Thymus (tissue), 14 donors: ENCODE measurements at places on chromosomes 13 and 19. TPM values are rescaled to one million over a fixed set of nuclear protein-coding genes. Genes with fewer than 3 reads are reported as not detected.

The PINLYP gene
- total RNA-seq = 16.0 TPM

The FXYD3 gene
- 22.8 TPM for total RNA-seq

The TNNI3 gene
- total RNA-seq = 0.14 TPM

The SMIM44 gene
- total RNA-seq = not detected

The ELSPBP1 gene
- 0.24 TPM for total RNA-seq

The FFAR3 gene
- total RNA-seq = 0.33 TPM

The EPSTI1 gene
- total RNA-seq = 66.8 TPM

The GARIN5B gene
- total RNA-seq = not detected

The LENG9 gene
- total RNA-seq = 2.1 TPM

The PRX gene
- total RNA-seq = 1.0 TPM

DNA sequence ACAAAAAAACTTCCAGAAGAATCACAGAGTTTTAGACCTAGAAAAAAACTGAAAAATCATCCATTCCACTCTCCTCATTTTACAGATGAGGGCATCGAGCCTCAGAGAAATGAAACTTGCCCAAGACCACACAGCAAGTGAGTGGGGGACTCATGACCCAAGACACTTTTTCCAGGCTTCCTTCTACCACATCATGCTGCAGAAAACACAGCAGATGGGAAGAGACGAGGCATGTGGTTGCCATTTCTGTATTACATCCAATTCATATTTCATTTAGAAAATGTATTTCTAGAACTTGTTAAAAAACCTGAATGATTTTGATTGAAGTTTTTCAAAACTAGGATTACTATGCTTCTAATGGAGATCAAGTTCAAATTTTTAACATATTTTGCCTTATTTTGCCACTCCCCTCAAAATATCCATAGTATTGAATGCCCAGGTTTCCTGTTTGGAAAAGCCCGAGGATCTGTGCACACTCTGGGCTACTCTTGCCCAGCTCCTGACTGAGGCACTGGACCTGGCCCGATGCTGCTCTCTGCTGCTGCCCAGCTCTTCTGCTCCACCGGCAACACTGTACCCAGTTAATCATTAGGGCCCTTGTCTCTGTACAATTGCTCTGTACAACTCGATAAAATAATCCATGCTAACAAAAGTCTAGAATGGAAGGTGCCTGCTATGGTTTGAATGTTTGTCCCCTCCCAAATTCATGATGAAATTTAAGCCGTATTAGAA is 157.4 kb downstream of the EFNB2 start:
- no peaks in the 10 kb centered on the region for H3K4me1 ChIP-seq
- H3K36me3 ChIP-seq = no peaks in the 10 kb centered on the region
- no peak overlapping the region for H3K27ac ChIP-seq
- no peak overlapping the region for H3K4me3 ChIP-seq

- H3K36me3 ChIP-seq = no peaks in the 10 kb centered on the region
- no peak overlapping the region for H3K4me3 ChIP-seq
- DNase-seq = no peak
- no peak overlapping the region for H3K27ac ChIP-seq
These were observed 495.0 kb downstream of the PCDH17 start for GRCh38 chr13:58126496-58126895.

GRCh38 chr13:42000846-42001245 is 39.9 kb upstream of the VWA8 start:
- no peak overlapping the region for H3K4me3 ChIP-seq
- no peak overlapping the region for H3K27ac ChIP-seq
- H3K36me3 ChIP-seq = no peaks in the 10 kb centered on the region
- H3K27me3 ChIP-seq = no peaks in the 10 kb centered on the region
- no peak for DNase-seq

- H3K4me1 ChIP-seq = peaks cover 31% of the 10 kb centered on the region
- no peak overlapping the region for H3K4me3 ChIP-seq
- H3K36me3 ChIP-seq = no peaks in the 10 kb centered on the region
- no peaks in the 10 kb centered on the region for H3K27me3 ChIP-seq
These were observed 2.3 kb downstream of the DHRS12 start for GRCh38 chr13:51801631-51802099.

- H3K27me3 ChIP-seq = no peaks in the 10 kb centered on the region
- DNase-seq = no peak
- H3K27ac ChIP-seq = no peak overlapping the region
- H3K4me3 ChIP-seq = no peak overlapping the region
- H3K4me1 ChIP-seq = no peaks in the 10 kb centered on the region
- H3K36me3 ChIP-seq = no peaks in the 10 kb centered on the region
These were observed 4.3 kb downstream of the CD209 start for GRCh38 chr19:7742991-7743390.

- DNase-seq = no peak
- H3K4me1 ChIP-seq = no peaks in the 10 kb centered on the region
- no peaks in the 10 kb centered on the region for H3K36me3 ChIP-seq
These were observed 34.1 kb downstream of the INSR start for GRCh38 chr19:7260161-7260560.

DNA sequence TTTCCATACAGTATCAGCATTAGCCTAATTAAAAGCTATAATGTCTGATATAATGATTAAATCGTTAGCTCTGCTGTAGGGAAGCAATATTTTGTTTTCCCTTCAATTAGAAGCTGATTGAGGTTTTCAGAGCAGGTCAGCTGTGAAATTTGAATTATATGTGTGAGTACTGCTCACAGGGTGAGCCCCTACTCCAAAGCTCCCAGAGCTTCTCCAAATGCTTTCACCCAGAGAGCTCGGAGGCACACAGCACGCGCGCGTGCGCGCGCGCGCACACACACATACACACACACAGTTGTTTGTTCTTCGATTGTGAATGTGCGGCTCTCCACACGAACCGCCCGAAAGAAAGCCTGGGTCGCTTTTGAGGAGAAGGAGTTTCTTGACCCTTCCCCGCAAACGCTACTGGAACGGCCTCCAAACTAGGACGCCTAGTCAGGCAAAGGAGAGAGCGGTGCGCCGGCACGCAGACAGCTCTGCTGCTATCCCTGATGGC is 4.8 kb upstream of the SOX1 start:
- H3K27ac ChIP-seq = no peak overlapping the region
- DNase-seq = no peak
- H3K36me3 ChIP-seq = no peaks in the 10 kb centered on the region
- no peaks in the 10 kb centered on the region for H3K4me1 ChIP-seq

DNA sequence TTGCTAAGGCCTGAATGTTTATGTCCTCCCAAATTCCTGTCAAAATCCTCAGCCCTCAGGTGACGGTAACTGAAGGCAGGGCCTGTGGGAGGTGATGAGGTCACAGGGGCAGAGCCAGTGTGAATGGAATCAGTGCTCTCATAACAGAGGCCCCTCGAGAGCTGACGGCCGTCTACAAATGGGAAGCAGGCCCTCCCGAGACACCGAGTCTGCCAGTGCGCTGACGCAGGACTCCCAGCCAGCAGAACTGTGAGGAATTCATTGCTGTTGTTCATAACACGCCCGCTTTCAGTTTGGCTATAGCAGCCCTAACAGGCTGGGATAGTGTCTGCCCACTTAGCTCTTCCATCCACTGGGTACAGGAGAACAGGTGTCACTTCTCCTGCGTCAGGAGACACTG is 41.2 kb downstream of the CARS2 start:
- no peak overlapping the region for H3K4me3 ChIP-seq
- no peak overlapping the region for H3K27ac ChIP-seq
- peaks cover 48% of the 10 kb centered on the region for H3K36me3 ChIP-seq
- H3K4me1 ChIP-seq = no peaks in the 10 kb centered on the region
- no peaks in the 10 kb centered on the region for H3K27me3 ChIP-seq
- DNase-seq = no peak

GRCh38 chr13:73480779-73481559 is 422.2 kb downstream of the KLF5 start:
- no peak overlapping the region for H3K4me3 ChIP-seq
- no peak overlapping the region for H3K27ac ChIP-seq

GRCh38 chr13:82220641-82221040 is 1661.6 kb downstream of the SLITRK1 start:
- no peaks in the 10 kb centered on the region for H3K27me3 ChIP-seq

DNA sequence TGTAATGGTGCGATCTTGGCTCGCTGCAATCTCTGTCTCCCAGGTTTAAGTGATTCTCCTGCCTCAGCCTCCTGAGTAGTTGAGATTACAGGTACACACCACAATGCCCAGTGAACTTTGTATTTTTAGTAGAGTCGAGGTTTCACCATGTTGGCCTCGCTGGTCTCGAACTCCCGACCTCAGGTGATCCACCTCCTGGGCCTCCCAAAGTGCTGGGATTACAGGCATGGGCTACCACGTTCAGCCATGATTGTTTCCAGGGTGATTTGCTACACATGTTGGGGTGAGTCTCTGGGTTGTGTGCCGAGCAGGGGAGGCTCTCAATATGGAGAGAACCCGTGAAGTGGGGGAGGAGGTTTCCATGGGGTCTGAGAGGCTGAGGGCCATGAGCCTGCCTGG is 24.8 kb upstream of the CEACAM21 start:
- H3K4me1 ChIP-seq = peaks cover 41% of the 10 kb centered on the region
- peak overlapping the region; percentile 3 for H3K4me3 ChIP-seq
- no peaks in the 10 kb centered on the region for H3K36me3 ChIP-seq
- peak overlapping the region; percentile 74 for H3K27ac ChIP-seq
- H3K27me3 ChIP-seq = no peaks in the 10 kb centered on the region
- no peak for DNase-seq

GRCh38 chr13:28492569-28493367 is 2.2 kb downstream of the FLT1 start:
- H3K27me3 ChIP-seq = peaks cover 59% of the 10 kb centered on the region
- no peaks in the 10 kb centered on the region for H3K4me1 ChIP-seq
- no peak overlapping the region for H3K27ac ChIP-seq
- no peak overlapping the region for H3K4me3 ChIP-seq
- no peaks in the 10 kb centered on the region for H3K36me3 ChIP-seq

GRCh38 chr13:31970231-31970930 is 61.2 kb upstream of the FRY start:
- H3K27me3 ChIP-seq = no peaks in the 10 kb centered on the region
- no peak overlapping the region for H3K4me3 ChIP-seq
- no peak for DNase-seq
- no peak overlapping the region for H3K27ac ChIP-seq
- no peaks in the 10 kb centered on the region for H3K36me3 ChIP-seq
